ENCODE measurements at places on chromosomes 3 and 15.

DNA sequence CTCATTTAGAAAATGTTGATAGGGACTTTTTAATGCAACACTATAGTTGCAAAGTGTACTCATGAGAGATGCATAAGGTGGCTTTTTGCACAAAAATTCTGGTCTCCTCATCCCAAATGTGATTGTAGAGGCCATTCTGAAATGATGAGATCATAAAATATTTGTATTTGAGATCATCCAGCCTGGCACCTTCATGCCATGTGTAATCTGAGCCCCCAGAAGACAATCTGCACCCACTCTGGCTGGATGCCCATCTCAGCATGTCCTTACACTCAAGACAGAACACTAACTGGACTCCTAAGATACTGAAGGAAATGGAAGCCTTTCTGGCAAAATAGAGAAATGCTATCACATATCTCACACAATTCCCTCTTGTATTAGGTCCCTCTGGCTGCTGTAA, 49.2 kb downstream of the SLC7A14 start:
- DNase-seq, result no peak

- DNase-seq, result no peak
Measured at GRCh38 chr15:57337868-57338411, 38.4 kb upstream of the CGNL1 start.

DNA sequence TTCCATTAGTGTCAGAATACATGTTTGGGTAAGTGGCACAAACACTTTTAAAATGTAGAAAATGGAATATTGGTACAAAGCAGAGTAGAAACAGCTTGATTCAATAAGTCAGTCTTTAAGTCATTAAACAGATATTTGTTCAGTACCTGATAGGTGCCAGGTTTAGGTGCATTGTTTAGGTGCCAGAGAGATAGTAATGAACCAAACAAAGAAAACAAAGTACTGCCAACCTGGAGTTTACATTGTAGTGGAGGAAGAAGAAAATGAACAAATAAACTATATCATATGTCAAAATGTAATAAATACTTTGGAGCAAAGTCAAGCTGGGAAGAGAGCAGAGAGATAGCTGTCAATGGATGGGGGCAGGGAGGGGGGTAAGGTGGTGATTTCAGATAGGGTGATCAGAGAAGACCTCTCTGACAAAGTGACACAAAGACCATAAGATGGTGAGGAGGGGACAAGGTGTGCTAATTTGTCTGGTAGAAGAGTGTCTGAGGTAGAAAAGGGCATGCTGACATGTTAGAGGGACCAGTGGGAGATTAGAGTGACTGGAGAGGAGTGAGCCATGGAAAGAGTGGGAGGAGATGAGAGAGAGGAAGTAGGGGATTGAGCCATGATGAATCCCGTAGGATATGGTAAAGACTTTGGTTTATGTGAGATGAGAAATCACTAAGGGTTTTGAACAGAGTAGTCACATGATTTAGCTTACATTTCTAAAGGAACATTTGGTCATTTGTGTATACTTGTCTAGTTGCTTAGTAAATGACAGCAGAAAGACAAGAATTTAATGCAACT, 128.2 kb downstream of the UBE2E2 start:
- DNase-seq, result no peak

DNA sequence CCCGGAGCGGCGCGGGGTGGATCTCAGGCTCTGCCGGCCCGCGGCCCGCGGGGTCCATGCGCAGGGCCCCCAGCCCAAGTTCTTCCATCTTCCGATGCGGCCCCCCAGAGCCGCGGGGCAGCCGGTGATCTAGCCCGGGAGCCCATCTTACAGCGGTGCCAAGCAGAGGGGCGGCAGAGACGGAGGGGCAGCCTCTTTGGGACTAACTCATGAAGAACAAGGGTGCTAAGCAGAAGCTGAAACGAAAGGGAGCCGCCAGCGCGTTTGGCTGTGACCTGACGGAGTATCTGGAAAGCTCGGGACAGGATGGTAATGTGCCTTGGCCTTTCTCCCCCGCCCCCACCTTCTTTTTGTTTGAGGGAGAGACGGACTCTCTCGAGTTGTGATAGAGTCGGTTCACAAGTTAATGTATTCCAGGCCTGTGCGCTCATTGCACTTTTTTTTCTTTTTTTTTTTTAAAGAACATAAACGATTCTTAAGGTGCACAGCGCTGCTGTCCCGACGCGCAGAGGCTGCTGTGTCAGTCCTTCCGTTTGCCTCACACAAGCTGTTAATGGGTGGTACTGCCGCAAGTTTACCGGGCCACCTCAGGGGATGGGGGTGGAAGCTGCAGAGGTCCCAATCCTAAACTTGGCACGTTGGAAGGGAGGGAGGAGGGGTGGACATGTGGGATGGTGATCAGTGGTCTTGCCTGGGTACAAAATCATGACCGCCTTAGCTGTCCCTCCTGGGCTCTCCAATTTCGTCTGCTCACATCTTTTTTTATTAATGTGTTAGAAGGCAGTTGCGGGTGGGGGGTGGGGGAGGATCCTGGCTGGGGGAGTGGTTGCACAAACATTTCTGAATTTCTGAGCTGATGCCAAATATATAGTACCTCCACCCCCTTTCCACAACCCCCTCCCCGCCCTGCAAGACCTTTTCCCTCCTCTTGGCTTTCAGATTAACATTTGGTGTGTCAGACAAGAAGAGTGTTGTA, 801 bp downstream of the ARHGAP31 start:
- peak; percentile 52 for DNase-seq

DNA sequence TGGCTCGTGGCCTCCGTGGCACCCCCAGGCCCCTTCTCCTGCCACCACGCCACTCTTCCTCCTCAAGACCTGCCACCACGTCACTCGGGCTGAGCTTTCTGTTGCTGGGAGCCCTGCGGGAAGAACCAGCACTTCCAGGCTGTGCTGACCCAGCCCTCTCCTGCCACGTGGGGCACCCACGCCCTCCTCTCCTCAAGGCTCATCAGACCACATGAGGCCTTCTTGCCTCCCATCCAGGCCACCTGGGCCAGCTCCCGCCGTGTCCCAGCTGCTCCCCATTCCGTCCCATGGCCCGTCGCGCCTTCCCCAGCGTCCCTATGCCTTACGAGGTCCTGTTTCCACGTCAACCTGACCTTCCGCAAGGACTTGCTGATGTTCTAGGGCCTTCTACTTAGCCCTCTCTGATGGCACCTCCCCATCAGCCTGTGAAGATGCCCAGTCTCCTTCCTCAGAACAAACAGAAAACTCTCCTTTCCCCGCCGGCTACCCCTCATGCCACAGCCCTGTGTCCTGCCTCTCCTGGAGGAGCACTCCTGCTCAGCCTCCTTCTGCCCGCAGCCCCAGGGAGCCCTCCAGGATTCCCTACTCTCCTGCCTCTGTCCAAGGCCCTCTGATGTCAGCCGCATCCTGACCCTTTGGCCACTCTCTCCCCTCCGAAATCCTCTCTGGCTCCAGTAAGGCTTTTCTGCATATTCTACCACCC, 71.1 kb upstream of the BLM start:
- DNase-seq, result no peak

DNA sequence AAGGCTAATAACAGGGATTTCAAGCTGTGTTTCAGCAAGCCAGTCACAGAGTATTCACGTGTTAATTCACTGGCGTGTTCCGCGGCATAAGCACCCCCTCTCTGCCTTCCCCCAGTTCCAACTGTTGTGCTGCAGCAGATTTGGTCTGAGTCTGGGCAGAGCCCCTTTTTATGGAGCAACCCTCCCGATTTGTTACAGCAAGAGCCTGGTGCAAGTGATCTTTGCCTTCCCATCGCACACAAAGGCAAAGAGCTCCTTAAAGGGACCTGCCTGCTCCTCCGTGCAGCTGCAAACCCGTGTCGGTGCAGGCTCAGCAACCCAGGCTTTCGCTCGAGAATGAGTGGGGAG, 170.5 kb downstream of the KCNAB1 start:
- DNase-seq, result no peak

- no peak for DNase-seq
Measured at GRCh38 chr3:67535006-67535405, 119.4 kb downstream of the SUCLG2 start.

DNA sequence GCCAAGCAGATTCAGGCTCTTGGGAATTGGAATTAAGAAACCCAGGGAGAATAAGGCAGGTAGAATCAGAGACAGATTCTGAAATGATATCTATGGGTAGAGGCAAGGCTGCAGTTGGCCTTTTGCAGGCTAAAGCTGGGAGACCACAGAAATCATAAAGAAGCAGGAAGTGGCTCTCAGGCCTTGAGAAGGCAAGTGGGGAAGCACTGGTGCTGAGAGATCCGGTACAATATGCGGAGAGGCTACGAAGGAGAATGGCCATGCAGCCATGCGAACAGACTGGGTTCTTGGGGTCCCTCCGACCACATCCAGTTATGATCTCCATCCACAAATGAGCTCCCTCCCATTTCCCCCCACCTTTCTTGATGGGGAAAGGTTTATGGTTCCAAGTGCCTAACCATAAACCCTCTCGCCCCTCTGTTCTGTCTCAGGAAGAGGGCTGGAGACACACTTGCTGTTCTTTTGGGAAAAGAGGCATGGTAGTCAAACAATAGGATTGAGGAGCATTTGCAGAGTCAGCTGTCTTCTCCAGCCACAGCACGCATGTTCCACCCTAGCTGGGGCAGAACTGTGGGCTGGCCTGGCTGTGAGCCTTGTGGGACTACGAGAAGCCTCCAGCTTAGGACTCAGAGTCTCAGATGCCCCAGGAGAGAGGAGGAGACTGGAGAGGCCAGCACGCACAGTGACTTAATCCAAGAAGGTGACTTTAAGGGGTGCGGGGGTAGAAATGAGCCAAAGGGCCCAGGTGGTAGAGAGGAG, 99.6 kb downstream of the RPLP1 start:
- no peak for DNase-seq

DNA sequence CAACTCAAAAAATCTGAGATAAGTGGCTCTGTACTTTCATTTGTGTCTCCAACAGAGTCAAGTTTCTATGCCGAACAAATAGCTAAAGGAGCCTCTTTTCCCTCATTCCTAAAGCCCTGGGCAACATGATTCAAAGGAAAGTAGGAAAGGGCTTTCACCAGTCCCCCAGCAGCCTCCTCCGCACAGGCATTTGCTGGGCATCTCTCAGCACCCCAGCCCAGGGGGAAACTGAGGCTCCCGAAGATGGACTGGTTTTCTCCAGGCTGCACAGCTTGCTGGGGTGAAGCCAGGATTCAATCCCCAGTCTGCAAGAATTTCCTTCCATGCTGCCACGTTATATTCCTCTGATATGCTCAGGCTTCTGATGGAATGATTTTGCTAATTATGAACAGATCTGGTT, 163.8 kb downstream of the OCA2 start:
- DNase-seq, result no peak

GRCh38 chr3:129605922-129606635, 397 bp downstream of the PLXND1 start:
- peak; percentile 26 for DNase-seq

DNA sequence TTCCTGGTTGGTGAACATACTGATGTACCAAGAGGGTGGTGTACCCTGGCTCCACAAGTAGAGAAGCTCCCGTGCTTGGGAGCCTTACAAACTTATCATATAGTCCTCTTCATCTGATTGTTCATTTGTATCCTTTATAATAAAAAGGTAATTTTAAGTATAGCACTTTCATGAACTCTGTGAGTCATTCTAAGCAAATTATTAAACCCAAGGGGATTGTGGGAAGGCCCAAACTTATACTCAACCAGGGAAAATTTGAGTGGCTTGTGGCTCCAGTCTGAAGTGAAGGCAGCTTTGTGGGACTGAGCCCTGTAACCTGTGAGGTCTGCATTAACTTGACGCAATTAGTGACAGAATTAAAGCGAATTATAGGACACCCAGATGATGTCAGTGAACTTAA, 29.0 kb downstream of the TTBK2 start:
- DNase-seq, result no peak

DNA sequence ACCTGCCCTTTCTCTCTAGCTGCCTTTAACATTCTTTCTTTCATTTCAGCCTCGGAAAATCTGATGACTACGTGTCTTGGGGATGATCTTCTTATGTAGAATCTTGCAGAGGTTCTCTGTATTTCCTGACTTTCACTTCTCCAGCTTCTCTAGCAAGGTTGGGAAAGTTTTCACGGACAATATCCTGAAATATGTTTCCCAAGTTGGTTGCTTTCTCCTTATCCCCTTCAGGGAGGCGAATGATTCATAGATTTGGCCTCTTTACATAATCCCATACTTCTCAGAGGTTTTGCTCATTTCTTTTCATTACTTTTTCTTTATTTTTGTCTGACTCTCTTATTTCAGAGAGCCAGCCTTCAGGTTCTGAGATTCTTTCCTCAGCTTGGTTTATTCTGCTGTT, 62.1 kb upstream of the CCDC54 start:
- DNase-seq, result no peak

DNA sequence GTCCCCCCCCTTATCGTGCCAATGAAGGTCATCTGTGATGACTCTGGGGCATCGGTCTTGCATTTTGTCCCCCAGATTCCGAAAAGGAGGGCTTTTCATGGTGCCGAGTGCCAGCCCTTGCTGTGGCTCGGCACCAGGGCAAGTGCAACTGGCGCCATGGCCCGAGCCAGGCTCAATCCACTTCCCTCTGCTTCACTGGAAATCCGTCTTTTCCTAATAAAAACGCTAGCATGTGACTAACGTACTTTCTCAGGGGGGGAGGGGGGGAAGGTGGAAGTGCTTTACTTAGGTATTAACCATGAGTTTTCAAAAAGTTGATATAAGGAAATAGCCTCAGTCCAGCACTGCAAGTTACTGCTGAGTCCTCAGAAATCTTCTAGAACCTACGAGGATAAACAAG, 20.5 kb downstream of the TRPM1 start:
- DNase-seq, result no peak

DNA sequence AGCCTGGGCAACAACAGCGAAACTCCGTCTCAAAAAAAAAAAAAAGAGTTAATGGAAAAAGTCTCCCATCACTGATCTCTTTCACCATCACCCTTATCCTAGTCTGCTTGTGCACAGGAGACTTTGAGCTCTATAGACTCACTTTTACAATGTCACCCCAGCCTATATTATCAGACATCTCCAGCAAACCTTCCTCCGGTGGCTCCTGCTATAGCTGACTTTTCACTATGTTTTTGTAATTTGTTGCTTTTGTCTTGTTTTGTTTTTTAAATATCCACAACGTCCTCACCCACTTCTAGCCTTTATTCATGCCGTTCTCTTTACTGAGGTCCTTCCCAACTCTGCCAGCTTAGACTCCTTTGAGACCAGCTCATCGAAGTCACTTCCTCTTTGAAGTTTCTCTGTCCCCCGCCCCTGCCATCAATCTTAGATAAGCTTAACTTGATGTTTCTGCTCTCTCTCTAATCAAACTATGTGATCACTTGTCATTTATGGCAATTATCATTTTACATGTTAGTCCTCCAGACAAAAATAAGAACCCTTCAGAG, 82.7 kb upstream of the CHD2 start:
- no peak for DNase-seq

- DNase-seq, result no peak
Measured at GRCh38 chr3:36319680-36320079, 60.6 kb upstream of the STAC start.

Measured in activated T-cell treated with anti-CD3 and anti-CD28 coated beads, Interleukin-2, amount 50 U/mL, for 72 hours (primary cell).